CD4-positive, alpha-beta T cell treated with Interleukin-6 for 4 hours (primary cell): ENCODE measurements at places on chromosomes 1 and 21.

- DNase-seq, result peak; percentile 68
These were observed 1.7 kb upstream of the ADAR start for GRCh38 chr1:154609398-154610380.

GRCh38 chr1:51976846-51977602 lies 13.5 kb downstream of the RAB3B start:
- no peak for DNase-seq

GRCh38 chr1:147560765-147561471 lies 19.6 kb downstream of the BCL9 start:
- DNase-seq, result no peak

DNA sequence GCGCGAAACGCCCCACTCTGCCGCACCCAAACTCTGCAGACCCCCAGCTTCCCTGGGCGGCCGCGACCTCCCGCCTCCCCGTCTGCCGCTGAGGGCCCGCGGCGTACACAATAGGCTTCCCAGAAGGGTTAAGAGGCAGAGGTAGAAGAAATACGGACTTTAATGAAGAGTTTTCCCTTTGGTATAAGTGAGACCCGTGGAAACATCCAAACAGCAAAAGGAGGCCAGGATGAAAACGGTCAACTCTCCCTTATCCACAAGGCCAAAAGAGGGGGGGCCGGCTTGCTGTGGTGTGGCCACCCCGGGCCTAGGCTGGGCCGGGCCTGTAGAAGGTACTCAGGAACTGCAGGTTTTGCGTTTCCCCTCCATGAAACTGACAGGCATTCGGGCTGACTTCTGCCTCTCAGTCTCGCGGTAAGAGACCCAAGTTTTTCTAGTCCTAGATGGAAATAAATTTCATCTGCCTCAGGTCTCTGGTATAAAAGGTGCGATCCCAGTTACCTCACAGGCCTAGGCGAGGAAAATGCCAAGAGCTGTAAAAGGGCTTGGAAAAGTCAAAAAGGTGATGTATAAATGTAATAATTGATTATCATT lies 671 bp upstream of the PYGO2 start:
- no peak for DNase-seq

- no peak for DNase-seq
These were observed 19.5 kb downstream of the PDE9A start for GRCh38 chr21:42672699-42673458.

- DNase-seq, result peak; percentile 28
These were observed 1.7 kb downstream of the KIF21B start for GRCh38 chr1:201021630-201022492.

DNA sequence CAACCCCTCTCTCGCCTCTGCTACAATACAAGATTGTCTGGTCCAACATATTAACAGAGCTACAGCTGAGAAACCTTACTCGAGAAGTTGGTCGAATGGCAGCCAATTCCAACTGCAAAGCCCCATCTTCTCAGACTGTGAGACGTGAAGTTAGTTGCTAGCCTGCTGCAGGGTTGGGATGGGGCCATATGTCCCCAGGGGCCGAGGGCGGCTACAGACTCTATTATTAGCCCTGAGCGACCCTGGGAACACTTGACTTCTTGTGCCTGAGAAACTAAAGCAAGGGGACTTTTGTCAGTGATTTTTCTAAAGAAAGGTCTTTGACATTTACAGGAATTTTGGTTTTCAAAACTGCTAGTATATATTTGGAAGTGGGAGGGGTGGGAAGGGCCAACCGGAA lies 13.7 kb downstream of the NCF2 start:
- no peak for DNase-seq

DNA sequence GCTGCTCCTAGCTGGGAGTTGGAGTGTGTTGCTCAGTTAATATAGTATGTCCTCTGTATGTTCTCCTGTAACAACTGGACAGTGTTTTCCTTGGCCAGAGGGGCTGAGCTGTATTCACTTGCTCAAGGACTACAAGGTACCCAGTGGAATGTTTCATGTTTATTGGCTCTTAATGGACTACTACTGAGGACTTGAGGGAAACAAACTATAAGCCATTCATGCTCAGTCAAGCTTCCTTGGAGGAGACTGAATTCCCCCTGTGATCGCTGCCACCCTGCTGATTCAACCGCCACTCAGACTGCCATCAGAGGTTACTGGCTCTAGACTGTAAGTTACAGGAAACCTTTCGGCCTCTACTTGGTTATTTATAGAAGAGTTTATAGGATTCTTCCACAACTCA lies 166.6 kb downstream of the ZC3H11B start:
- DNase-seq, result no peak

DNA sequence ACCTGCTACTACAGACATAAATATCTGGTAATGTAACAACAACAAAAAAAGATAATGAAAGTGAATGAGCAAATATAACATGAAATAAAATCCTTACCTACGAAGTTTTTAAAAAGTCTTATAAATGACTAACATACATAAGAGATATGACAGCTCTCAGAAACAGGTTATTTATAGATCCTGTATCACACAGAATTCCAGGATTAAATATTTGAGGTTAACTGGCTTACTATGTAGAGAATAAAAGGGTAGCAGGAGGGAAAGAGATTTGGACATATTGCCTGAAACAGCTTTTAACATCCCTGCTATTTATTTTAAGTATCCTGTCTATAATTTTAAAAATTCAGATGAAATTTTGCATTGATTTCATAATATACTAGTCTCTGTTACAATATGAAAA lies 16.3 kb downstream of the MYSM1 start:
- DNase-seq, result no peak

GRCh38 chr1:234957330-234958065 lies 171.1 kb downstream of the TOMM20 start:
- DNase-seq, result no peak

- no peak for DNase-seq
These were observed 17.9 kb upstream of the APP start for GRCh38 chr21:26188422-26188821.

DNA sequence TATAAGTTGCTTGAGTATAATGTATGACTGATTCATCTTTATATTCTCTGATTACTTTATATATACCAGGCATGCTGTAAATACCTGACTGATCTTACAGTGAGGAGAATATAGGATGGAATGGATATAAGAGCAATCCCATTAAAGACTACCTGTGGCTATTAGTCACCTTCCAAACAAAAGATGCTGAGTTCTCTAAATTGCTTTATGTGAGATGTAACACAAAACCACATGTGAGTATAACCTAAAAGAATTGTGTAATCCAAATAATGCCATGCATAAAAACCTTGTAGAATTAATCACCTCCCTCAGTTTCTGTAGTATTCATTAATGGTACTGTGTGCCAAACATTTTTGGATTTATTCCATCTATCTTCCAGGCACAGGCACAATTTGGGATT lies 134.6 kb upstream of the LRRC7 start:
- no peak for DNase-seq

DNA sequence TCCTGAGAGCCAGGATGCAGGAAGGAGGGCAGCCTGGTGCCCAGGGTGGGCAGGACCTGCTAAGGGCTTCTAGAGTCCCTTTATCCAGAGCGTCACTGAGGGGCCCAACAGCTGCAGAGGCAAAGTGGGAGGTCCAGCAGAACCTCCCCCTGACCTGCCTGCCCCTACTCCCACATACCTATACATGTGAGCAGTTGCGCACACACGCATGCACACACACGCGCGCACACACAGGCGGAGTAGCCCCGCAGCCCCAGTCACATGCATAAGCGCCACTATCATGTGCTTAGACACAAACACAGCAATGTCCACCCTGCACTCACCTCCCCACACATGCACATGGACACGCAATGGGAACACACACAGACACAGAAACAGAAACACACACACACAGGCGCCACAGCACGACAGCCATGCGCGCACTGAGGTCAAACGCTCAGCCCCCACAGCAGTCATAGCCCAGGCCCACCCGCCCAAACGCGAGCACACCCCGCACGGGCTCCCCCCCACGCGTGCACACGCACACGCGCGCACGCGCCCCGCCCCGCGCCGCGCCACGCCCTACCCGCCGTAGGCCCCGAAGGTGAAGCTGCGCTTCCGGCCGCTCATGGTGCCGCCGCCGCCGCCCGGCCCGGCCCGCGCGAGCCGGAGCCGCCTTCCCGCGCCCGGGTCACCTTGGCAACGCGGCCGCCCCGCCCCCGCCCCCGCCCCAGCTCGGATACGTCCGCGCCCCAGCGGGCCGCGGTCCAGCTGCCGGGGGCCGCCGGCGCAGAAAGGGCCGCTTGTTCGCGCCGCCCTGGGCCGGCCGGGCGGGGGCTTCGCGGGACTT lies 17.7 kb downstream of the RAP1GAP start:
- DNase-seq, result peak; percentile 67

GRCh38 chr1:25744140-25744581 lies 55.8 kb upstream of the SELENON start:
- no peak for DNase-seq

- no peak for DNase-seq
These were observed 2.7 kb upstream of the SLC30A10 start for GRCh38 chr1:219931033-219931432.
